ENCODE measurements at places on chromosomes 2 and 18. TPM values are rescaled to one million over a fixed set of nuclear protein-coding genes. Genes with fewer than 3 reads are reported as not detected.

The SULT1C2 gene
- total RNA-seq = 1.3 TPM

The UGT1A10 gene
- total RNA-seq = 0.26 TPM

The MPP4 gene
- total RNA-seq = 0.14 TPM

The TMX3 gene
- 20.9 TPM for total RNA-seq

The CAVIN2 gene
- total RNA-seq = 10.3 TPM

The FTCDNL1 gene
- total RNA-seq = 2.3 TPM

The HNRNPLL gene
- 20.9 TPM for total RNA-seq

The KIAA2012 gene
- not detected for total RNA-seq

The HTR2B gene
- 0.09 TPM for total RNA-seq

The HOXD12 gene
- total RNA-seq = not detected

The CFC1 gene
- not detected for total RNA-seq

The LYPD1 gene
- total RNA-seq = 12.3 TPM

The ASXL3 gene
- total RNA-seq = not detected

The C1QL2 gene
- total RNA-seq = 0.18 TPM

The DSG1 gene
- total RNA-seq = not detected

The RFX8 gene
- not detected for total RNA-seq

The ANKRD30B gene
- not detected for total RNA-seq

The OTOS gene
- total RNA-seq = not detected

The C1GALT1C1L gene
- 1.2 TPM for total RNA-seq

The CREG2 gene
- total RNA-seq = 9.7 TPM

The ESPNL gene
- 0.13 TPM for total RNA-seq

The ZNF397 gene
- total RNA-seq = 2.9 TPM

The CHRNA1 gene
- not detected for total RNA-seq

The FER1L5 gene
- not detected for total RNA-seq

The TTR gene
- total RNA-seq = 0.22 TPM

The REG1B gene
- not detected for total RNA-seq

The ZNF804A gene
- total RNA-seq = not detected

Measured in A549 treated with CpdA at 1 μM for 4 hours (cell line).